ENCODE measurements at places on chromosomes 13 and 19.

- DNase-seq: no peak
Measured at GRCh38 chr19:17519967-17520366, 8.5 kb downstream of the PGLS start.

DNA sequence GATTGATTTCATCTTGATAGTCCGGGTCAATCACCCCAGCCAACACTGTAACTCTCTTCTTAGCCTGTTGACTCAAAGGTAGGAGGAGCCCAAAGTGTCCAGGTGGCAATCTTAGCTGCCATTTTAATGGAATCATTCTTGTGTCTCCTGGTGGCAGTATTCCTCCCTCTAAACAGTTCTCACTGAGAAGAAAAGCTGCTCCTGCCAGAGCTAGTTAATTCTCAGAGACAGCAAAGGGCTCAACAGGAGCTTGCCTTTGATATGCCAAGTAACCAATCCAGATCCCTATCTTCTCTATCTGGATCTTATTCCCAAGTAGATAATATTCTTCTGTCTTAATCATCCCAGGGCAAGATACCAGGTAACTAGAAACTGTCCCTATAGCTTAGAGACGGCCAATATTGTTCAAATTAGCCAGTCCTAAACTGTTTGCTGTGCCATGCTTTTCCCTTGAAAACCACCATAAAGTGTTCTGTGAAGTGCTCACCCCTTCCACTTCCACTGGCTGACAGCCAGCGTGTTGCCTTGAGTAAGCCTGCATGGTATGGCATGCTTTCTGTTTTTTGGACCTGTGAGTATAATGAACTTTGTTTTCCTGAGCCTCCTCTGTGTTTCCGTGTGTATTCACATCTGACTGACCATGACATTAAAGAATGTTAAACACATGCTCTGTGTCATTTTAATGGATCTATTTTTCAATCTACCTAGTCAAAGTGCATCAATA, 463.7 kb upstream of the SLITRK5 start:
- DNase-seq: no peak

DNA sequence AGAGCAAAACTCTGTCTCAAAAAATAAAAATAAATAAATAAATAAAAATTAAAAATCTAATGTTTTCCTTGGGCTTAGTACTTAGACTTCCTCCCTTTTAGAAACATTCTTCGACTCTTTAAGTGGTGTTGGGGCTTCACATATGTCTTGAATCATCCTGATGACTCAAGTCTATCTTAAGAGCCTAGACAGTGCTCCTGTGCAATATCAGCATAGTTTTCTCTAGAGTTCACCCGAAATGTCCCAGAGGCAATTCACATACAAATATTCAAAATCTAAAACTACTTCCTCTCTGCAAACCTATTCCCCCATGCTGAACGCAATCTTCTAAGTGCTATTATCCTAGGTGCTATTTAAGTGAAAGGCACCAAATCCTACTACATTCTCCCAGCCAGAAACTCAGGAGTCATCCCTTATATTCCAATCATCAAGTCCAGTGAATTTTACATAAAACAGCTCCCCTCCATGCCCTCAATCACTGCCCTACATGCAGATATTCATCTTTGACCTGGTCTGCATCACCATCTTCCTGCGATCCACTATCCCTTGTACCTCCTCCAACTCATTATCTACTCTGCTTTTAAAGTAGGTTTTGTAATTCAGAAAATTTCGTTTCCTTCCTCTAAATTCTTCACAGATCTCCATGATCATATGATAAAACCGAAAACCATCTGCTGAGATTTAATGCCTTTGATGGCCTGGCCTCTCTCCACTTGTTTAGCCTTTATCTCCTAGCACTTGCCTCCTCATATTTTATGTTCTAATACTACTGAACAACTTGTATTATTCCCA, 102.7 kb downstream of the ELF1 start:
- no peak for DNase-seq

GRCh38 chr19:44658069-44658733, 13.1 kb upstream of the CEACAM19 start:
- no peak for DNase-seq

- DNase-seq: no peak
Measured at GRCh38 chr13:27644302-27644701, 22.6 kb downstream of the POLR1D start.

- peak; percentile 37 for DNase-seq
Measured at GRCh38 chr13:24220086-24220703, 59.7 kb downstream of the SPATA13 start.

DNA sequence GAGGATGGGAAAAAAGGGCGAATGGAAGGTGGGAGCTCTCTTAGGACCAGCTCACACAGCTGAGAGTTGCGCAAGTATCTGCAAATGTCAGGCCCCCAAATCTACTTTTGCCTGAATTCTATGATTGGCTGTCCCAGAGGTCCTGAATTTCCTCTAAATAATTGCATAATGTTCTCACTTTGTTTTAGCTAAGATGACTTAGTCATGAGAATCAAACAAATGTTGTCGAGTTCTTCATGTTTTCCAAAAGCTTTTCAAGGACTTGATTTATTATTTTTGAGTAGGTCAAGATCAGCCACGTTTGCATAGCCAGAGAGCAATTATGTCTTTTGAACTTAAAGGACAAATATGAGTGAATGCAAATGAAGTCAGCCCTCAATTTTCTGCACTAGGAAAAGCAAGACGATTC, 246.6 kb upstream of the MAB21L1 start:
- no peak for DNase-seq

DNA sequence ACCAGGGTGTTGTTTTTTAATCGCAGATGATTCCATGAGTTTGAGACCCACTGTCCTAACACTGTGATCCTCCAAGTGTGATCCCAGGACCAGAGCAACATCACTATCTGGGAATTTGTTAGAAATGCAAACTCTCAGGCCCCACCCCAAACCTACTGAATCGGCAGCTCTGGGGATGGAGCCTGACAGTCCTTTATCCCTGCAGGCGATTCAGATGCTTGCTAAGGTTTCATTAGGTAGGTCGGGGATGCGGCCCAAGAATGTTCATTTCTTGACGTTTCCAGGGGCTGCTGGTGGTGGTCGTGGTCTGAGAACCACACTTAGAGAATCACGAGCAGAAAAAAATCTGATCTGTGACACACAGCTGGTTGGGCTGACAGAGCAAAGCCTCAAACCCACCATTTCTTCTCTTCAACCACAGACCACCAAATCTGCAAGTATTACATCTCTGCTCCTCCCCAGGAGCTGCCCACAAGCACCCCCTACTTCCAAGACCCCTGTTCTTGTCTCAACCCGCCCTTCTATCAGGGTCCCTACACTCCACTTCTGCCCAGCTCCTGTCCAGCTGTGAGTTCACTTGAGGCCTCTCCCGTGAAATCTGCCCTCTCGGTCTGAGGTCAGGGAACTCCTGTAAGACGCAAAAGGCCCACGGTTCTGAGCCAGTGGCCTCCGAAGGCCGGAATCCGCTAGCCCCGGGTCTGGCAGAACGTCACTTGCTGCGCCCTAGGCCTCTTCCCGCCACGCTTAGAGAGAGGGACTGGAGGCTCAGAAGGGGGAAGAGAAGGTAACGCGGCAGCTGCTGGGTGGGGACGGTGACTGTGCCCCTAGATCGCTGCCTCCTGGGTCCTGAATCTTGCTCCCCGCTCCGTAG, 1.1 kb upstream of the FARP1 start:
- DNase-seq: no peak

- DNase-seq: no peak
Measured at GRCh38 chr13:48131533-48131932, 36.6 kb upstream of the MED4 start.

DNA sequence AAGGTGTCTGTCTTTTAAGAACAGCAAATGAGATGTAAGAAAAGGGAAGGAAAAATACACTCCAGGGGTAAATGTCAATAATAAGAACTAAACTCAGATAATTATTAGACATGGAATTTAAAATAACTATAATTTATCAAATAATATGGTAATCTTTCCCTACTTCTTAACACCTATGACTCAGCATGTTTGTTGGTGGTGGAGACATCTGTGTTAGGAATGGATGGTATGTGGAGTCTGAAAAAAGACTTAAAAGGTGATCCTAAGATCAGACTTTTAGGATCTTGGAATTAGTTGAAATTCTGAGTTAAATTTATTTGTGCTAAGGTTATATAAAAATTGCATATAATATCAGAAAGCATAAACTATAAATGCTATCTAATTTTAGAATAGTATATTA, 915.1 kb downstream of the SLITRK5 start:
- no peak for DNase-seq

DNA sequence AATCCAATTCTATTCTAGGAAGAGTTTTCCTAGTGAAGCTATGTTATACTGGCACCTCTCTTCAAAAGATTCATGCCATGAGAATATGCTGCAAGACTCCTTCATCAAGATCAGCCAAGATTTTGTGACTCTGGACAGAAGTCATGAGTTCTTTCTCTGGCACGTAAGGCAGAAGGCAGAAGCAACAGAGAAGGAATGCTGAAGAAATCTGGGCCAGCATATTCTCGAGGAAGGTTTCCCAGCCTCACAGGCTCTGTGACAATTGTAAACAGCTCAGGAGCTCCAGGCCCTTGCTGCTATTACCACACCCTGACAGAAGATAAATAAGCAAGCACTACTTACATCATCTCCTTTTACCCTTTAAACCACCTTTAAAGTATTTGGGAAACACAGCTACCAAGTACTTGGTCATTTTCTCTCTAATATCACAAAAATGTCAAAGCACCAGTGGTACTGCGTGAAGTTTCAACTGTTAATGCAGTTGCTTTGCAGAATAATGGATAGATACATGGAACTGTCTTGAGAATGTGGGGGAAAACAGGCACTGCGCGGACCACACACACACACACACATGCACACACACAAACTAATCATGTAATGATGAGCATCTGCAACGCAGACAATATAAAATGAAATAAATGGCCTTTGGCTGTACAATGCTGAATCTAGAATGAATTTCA, 55.4 kb downstream of the INTS6 start:
- no peak for DNase-seq

- no peak for DNase-seq
Measured at GRCh38 chr13:49749848-49750247, 42.6 kb downstream of the KPNA3 start.

GRCh38 chr19:13101590-13102415, 855 bp downstream of the LYL1 start:
- DNase-seq: no peak

- no peak for DNase-seq
Measured at GRCh38 chr19:23983406-23983805, 68.7 kb downstream of the ZNF726 start.

GRCh38 chr19:4454747-4455718, 2.6 kb downstream of the UBXN6 start:
- DNase-seq: no peak

DNA sequence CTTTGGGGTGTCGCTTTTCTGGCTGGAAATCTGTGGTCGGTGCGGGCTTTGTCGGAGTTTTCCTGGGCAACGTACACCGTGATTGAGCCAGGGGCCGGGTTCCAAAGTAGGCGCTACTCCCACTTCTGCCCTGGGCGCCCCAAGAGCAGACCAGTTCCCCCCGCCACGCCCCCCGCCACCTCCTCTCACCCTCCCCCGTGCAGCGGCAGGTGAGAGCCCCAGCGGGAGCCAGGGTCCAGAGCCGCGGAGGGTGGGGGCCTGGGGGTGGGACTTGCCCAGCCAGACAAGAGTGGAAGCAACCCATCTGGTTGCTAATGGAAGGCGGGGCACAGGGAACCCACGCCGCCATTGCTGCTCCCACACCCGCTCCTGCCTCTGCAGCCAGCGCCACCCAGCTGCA, 2195.9 kb downstream of the PCDH9 start:
- no peak for DNase-seq

DNA sequence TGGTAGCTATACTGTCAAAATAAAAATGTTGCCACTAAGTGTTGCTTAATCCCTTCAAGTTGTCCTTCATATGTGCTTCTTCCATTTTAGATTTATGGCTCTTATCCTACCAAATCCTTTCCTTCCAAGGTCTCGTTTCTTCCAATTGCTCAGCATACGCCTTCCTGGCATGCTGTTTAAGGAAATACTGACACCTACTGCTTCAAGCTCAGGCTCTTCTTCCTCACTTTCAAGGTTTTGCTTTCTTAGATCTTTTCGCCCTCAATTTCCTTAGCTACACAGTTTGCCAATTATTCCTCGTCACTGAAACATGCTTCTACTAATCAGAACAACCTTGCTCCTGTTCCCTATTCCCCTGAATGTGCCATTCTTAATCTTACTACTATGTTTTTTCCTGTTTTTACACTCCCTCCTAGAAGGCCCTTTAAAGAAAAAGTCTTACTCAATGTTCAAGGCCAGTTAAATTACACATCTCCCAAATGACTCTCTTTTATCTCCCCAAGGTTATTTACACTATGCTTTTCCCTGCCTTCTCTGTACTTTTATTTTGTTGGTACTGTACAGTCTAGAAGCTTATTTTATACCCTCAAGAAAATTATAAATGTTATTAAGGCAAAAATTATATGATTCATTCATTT, 343.1 kb downstream of the MZT1 start:
- DNase-seq: no peak

GRCh38 chr19:29421196-29421545, 104.6 kb upstream of the VSTM2B start:
- no peak for DNase-seq

DNA sequence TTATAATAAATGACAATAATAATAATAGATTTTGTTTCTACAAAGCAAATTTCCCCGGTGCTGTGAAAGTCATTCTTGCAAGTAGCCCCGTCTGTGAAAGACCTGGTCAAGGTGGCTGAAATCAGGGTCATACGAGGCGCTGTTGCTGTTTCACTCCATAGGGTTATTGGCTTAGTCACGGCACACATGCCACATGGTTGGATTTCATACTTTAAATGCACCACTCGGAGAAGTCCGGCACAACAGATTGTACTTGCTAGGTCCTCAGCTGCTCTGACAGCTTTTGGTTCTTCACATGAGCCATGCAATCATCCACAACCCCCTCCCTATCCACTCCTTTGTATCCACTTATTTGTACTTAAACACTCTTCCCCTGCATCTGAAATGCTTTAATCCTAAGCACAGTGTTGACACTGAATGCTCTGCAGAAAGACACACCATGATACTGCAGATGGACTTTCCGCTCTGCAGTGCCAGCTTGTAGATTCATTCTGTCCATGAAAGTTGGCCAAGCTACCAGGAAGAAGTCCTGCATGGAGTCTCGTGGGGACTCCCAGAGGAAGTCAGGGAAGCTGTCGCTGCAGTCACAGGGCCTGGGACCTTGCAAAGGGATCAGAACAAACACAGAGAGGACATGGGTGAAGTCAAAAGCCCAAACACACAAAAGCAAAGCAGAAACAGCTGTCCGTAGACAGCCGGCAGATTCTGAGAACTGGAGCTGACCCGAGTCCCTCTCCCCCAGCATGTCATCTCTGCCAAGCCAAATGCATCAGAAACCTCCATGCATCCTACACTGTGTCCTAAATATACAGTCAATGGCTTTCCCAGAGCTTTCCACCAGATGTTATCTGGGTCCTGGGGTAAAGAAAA, 124.6 kb downstream of the COL4A2 start:
- no peak for DNase-seq

- DNase-seq: no peak
Measured at GRCh38 chr13:102907886-102908515, 62.2 kb downstream of the ERCC5 start.

DNA sequence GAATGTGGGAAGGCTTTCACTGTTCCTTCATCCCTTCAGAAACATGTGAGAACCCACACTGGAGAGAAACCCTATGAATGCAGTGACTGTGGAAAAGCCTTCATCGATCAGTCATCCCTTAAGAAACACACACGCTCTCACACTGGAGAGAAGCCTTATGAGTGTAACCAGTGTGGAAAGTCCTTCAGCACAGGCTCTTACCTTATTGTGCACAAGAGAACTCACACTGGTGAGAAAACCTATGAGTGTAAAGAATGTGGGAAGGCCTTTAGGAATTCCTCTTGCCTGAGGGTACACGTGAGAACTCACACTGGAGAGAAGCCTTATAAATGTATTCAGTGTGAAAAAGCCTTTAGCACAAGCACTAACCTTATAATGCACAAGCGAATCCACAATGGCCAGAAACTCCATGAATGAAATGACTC, 18.6 kb downstream of the ZNF177 start:
- no peak for DNase-seq

All from H54 (cell line).